ENCODE measurements at places on chromosomes 2 and 18. TPM values are rescaled to one million over a fixed set of nuclear protein-coding genes. Genes with fewer than 3 reads are reported as not detected.
A peak's percentile ranks its signal among the peaks of the same experiment; 100 is the strongest.

ALPG gene
- total RNA-seq = 1.0 TPM

FEV gene
- not detected for total RNA-seq

LYG2 gene
- 1.7 TPM for total RNA-seq

MRPS5 gene
- total RNA-seq = 63.1 TPM

CAVIN2 gene
- total RNA-seq = 4.1 TPM

KCNG2 gene
- total RNA-seq = 7.2 TPM

OSR1 gene
- total RNA-seq = 27.7 TPM

SPC25 gene
- total RNA-seq = 0.99 TPM

DNA sequence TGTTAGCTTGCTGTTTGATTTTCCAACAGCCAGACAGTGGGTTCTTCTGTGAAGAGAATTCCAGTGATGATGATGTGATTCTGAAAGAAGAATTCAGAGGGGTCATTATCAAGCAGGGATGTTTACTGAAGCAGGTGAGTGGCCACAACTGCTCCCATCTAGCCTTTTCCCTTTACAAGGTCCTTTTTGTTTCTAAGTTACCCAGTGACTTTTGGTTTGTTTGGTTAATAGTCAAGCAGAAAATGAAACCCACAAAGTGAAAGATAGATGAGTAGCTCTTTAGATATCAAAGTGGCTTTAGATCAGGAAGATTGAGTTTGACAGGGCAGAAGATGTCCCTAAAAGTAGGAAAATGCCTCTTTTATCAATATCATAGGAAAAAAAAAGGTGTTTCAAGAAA is 23.3 kb downstream of the PLEK start:
- no peak overlapping the region for H3K4me3 ChIP-seq
- no peak overlapping the region for H3K27ac ChIP-seq
- peaks cover 12% of the 10 kb centered on the region for H3K4me1 ChIP-seq
- H3K27me3 ChIP-seq = no peaks in the 10 kb centered on the region
- no peaks in the 10 kb centered on the region for H3K36me3 ChIP-seq

DNA sequence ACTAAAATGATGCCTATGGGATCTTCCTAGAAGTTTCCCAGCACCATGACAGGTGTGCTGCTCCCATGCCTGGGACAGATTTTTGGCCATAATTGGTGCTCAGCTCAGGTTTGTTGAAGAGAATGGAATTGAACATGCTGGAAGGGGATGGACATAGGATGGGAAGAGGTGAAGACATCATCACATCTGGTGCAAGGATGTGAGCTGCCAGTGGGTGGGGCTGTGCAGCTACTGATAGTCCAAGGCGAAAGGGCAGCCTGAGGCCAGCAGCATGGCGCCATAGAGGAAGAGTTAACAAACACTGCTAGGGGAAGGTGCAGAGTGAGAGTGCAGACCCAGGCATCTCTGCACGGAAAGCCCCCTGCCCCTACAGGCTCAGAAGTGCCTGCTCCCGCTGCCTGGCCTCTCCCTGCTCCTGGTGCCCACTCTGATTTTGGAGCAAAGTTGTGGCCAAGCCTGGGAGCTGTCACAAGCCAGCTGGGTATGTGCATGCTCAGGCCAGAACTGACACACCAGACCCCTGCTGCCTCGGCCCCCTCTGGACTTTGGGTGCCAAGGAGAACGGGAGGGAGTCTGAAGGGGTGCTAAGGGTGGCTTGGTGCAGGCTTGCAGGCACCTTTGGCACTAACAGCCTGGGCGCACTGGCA is 178.6 kb downstream of the ZBTB7C start:
- DNase-seq = peak; percentile 60
- no peaks in the 10 kb centered on the region for H3K36me3 ChIP-seq
- peaks cover 29% of the 10 kb centered on the region for H3K4me1 ChIP-seq
- H3K27me3 ChIP-seq = no peaks in the 10 kb centered on the region

DNA sequence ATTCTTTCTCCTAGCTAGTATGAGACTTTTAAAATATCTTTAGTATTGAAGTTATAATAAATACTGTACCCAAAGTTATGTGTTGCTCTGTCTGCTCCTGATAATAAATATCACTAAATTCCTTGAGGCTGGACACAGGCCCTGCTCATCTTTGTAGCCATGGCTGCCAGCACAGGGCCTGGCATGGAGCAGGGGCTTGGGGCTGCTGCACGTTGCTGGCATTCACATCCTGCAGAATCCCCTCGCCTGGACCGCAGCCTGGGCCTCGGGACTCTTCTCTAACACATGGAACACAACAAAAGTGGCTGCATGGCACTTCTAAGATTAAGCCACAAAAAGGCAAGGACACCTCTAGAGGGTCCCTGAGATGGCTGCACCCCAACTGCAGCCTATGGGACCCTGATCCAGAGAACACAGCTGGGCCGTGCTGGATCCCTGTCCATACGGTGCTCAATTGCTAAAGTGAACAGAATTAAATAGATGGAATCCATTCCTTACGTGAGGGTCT is 477.5 kb upstream of the MYT1L start:
- no peak overlapping the region for H3K4me3 ChIP-seq
- H3K4me1 ChIP-seq = no peaks in the 10 kb centered on the region

DNA sequence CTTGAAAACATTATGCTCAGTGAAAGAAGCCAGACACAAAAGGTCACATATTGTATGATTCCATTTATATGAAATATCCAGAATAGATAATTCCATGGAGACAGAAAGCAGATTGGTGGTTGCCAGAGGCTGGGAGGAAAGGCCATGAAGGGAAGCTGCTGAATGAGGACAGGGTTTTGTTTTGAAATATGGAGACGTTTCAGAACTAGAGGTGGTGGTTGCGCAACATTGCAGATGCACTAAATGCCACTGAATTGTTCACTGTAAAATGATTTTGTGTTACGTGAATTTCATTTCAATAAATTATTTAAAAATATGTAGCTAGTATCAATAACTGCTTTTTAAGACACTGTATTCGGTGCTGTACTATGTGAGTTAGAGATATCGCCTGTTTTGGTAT is 101.7 kb upstream of the ZNF236 start:
- H3K27ac ChIP-seq = no peak overlapping the region
- no peaks in the 10 kb centered on the region for H3K36me3 ChIP-seq
- no peak for DNase-seq
- H3K27me3 ChIP-seq = no peaks in the 10 kb centered on the region
- H3K4me3 ChIP-seq = no peak overlapping the region

GRCh38 chr2:156845806-156846558 is 409.8 kb downstream of the GPD2 start:
- no peaks in the 10 kb centered on the region for H3K4me1 ChIP-seq
- DNase-seq = no peak
- no peaks in the 10 kb centered on the region for H3K27me3 ChIP-seq
- no peak overlapping the region for H3K4me3 ChIP-seq
- no peaks in the 10 kb centered on the region for H3K36me3 ChIP-seq

DNA sequence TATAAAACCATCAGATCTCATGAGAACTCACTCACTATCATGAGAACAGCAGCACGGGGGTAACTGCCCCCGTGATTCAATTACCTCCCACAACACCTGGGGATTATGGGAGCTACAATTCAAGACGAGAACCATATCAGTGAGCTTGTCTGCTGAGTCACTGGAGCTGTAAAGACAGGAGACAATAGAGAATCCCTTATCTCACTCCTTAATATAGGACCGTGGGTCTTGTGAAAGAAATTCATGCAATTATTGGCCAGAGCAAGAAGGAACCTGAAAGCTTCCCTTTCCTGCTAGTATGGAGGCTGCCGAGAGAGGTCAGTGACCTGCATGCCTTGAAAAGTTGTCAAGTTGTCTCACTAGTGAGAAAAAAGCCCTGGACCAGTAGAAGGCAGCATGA is 9.5 kb upstream of the TNFAIP6 start:
- DNase-seq = no peak
- no peak overlapping the region for H3K27ac ChIP-seq
- no peaks in the 10 kb centered on the region for H3K27me3 ChIP-seq
- H3K4me3 ChIP-seq = no peak overlapping the region

- DNase-seq = no peak
- H3K4me3 ChIP-seq = no peak overlapping the region
- H3K27ac ChIP-seq = no peak overlapping the region
- H3K27me3 ChIP-seq = no peaks in the 10 kb centered on the region
- no peaks in the 10 kb centered on the region for H3K4me1 ChIP-seq
- no peaks in the 10 kb centered on the region for H3K36me3 ChIP-seq
These were observed 71.7 kb upstream of the MYO3B start for GRCh38 chr2:170106102-170106840.

- no peaks in the 10 kb centered on the region for H3K4me1 ChIP-seq
- H3K4me3 ChIP-seq = no peak overlapping the region
- no peaks in the 10 kb centered on the region for H3K36me3 ChIP-seq
- no peak overlapping the region for H3K27ac ChIP-seq
- no peak for DNase-seq
These were observed 88.6 kb downstream of the SMAD7 start for GRCh38 chr18:48862132-48862531.

- H3K36me3 ChIP-seq = no peaks in the 10 kb centered on the region
- DNase-seq = no peak
- no peaks in the 10 kb centered on the region for H3K27me3 ChIP-seq
- H3K27ac ChIP-seq = no peak overlapping the region
- H3K4me1 ChIP-seq = no peaks in the 10 kb centered on the region
These were observed 14.0 kb downstream of the CXCR1 start for GRCh38 chr2:218152777-218153176.

GRCh38 chr18:56124186-56124585 is 514.2 kb downstream of the TXNL1 start:
- no peak overlapping the region for H3K27ac ChIP-seq
- H3K36me3 ChIP-seq = no peaks in the 10 kb centered on the region
- no peak for DNase-seq
- peaks cover 8% of the 10 kb centered on the region for H3K4me1 ChIP-seq
- H3K4me3 ChIP-seq = no peak overlapping the region

DNA sequence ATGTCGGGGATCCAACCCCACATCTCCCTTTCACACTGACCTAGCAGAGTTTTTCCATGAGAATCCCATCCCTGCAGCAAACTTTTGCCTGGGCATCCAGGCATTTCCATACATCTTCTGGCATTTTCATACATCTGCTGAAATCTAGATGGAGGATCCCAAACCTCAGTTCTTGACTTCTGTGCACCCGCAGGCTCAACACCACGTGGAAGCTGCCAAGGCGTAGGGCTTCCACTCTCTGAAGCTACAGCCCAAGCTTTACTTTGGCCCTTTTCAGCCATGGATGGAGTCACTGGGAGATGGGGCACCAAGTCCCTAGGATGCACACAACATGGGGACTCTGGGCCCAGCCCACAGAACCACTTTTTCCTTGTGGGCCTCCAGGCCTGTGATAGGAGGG is 32.2 kb upstream of the TEX51 start:
- no peaks in the 10 kb centered on the region for H3K36me3 ChIP-seq
- no peak overlapping the region for H3K4me3 ChIP-seq
- no peaks in the 10 kb centered on the region for H3K4me1 ChIP-seq
- H3K27ac ChIP-seq = no peak overlapping the region
- H3K27me3 ChIP-seq = no peaks in the 10 kb centered on the region
- DNase-seq = no peak

All from testis (tissue), 5 donors.